ENCODE measurements at places on chromosomes 11 and 22. TPM values are rescaled to one million over a fixed set of nuclear protein-coding genes. Genes with fewer than 3 reads are reported as not detected.

GRCh38 chr11:108975026-108975425 lies 310.2 kb downstream of the DDX10 start:
- no peak for DNase-seq

Gene RASGRP2
- total RNA-seq = not detected

Gene CD248
- total RNA-seq = not detected

- DNase-seq = no peak
Observed at GRCh38 chr22:23387827-23388516, 192.1 kb downstream of the IGLL1 start.

Gene CELF1
- 58.8 TPM for total RNA-seq

Gene SLC5A4
- not detected for total RNA-seq

Gene GTSE1
- 13.5 TPM for total RNA-seq

DNA sequence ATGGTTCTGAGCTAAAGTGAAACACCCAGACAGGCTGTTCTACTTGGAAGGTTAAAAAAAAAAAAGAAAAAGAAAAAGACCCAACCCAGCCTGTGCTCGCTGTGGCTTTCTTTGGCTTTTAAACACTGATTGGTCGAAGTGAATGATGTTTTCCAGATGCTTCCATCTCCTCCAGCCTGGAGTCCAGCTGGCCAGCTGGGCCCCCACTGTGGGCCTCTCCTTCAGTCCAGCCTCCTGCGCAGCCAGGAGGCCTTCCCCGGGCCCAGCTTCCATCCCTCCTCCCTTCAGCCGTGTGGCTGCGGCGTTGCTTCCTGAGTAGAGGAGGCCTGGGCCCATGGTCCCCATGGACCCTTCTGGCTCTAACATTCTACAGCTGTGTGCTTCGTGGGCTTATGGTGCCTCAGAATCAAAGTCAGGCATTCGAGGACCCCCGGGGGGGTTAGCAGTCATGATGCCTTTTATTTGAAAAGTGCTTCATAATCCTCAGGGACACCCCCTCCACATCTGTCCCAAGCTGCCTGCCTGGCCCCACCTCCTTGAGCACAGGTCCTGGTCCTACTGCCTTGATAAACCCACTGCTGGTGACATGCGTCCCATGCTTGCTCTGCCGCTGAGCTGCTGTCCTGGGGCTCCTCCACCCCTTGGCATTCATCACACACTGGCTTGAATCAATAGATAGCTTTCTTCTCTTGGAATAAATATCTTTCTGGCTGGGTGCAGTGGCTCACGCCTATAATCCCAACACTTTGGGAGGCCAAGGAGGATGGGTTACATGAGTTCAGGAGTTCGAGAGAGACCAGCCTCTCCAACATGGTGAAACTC lies 42.2 kb upstream of the FBLN1 start:
- no peak for DNase-seq

Gene TPH1
- total RNA-seq = not detected

DNA sequence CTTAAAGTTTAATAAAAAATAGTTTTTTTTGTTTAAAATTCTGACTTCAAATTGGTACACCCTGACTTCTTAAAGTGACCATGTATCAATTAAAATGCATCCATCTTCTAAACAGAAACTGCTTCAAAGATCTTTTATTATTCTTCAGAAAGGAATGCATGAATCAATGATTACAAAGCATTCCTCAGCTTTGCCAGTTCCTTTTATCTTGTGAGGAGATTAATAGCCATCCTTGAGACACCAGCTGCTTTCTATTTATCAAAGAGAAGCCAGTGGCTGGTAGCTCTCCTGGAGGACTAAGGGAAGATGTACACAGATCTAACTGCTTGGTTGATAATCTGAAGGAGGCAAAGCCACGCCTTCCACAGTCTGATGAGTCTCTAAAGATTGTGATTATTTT lies 2222.5 kb downstream of the LRRC4C start:
- no peak for DNase-seq

Gene OR10D3
- total RNA-seq = not detected

GRCh38 chr11:100682247-100682969 lies 4.7 kb upstream of the ARHGAP42 start:
- DNase-seq = no peak

Gene MS4A12
- not detected for total RNA-seq

GRCh38 chr11:70569996-70570692 lies 171.8 kb downstream of the CTTN start:
- DNase-seq = no peak

Gene KCNJ11
- 0.12 TPM for total RNA-seq

Data from H4 (cell line).